ENCODE measurements at places on chromosomes 7 and 10.

GRCh38 chr10:48472501-48473069, 132.3 kb downstream of the ARHGAP22 start:
- DNase-seq = no peak

- no peak for DNase-seq
These were observed 62.7 kb downstream of the LANCL2 start for GRCh38 chr7:55427800-55428199.

- no peak for DNase-seq
These were observed 63.3 kb downstream of the C10orf143 start for GRCh38 chr10:130047336-130047735.

- no peak for DNase-seq
These were observed 365.2 kb downstream of the PLXDC2 start for GRCh38 chr10:20181434-20181833.

Measured in lower leg skin (tissue), 4 donors.